ENCODE measurements at places on chromosomes 4 and X.
A peak's percentile ranks its signal among the peaks of the same experiment; 100 is the strongest.

DNA sequence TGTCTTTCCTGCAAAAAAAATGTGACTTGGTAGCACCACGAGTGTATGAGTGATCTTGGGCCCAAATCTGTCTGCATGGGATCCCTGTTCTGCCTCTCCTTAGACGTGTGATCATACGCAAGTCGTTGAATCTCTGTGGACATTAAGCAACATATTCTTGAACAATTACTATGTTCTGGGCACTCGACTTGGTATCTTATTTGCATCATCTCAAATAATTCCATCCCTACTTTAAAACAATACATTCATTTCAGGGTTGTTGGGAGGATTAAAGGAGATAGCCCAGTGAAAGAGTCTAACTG is 145.4 kb upstream of the CPEB2 start:
- no peak for DNase-seq

- peak; percentile 5 for DNase-seq
Measured at GRCh38 chrX:33434256-33435092, 223.1 kb upstream of the DMD start.

DNA sequence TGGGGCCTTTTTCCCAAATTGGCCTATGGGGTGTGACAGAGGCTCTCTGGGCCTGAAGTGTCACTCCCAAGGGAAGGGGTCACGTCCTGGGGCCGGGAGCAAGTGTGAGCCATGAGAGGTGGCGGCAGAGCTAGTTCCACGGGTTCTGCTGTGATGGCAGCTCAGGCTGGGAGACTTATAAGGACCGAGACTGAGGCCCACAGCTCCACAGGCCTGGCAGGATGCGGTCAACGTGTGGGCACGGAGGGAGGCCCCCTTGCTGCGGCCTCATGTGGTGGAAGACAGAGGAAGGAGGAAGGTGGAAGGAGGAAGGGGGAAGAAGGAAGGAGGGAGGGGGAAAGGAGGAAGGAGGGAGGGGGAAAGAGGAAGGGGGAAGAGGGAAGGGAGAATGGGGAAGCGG is 7.2 kb upstream of the CPLX1 start:
- peak; percentile 45 for DNase-seq

DNA sequence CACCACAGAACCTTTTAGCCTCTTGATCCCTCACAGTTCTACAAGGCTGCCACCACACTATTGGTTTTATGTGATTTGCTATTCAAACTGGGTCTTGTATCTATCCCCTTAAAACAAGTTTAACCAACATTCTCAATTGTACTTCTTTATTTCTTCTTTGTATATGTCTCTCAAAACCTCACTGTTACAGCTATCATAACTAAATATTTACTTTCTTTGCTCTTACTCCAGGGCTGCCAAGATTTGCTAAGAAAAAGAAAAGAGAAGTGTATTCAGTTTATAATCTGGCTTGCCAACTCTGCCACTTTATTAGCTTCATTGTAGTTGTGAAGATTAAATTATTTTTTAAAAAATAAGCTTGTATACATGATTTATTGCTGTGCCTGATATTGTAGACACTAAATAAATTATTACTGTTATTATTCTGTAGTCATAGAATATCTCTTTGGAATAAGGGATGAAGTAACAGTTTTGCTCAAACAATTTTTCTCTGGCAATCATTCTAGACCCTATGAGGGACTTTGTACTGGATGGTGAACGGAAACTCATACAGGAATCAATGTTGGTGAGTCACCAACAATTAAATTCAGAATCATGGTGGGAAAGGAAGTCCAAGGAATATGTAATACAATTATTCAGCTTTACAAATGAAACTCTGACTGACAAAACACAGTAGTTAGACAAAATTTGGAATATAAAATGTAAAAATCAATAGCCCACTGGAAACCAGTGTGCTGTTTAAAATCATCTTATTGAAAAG is 127.1 kb upstream of the DCAF8L1 start:
- no peak for DNase-seq

DNA sequence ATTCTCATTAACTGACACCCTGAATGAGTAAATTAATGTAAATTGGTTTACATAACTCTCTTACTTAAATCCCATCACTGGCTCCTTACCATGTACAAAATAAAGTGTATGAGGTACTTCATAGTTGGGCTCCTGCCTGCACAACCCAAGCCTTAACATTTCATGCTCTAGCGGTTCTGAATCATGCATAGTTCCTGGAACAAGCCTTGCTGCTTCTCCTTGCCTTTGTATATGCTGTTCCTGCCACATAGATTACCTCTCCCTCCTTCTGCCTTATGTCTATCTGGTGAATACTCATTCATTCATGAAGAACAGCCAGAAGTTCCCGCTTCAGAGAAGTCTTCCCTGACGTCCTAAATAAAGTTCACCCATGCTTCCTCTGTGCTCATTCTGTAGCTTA is 594.7 kb downstream of the SMARCA1 start:
- no peak for DNase-seq

DNA sequence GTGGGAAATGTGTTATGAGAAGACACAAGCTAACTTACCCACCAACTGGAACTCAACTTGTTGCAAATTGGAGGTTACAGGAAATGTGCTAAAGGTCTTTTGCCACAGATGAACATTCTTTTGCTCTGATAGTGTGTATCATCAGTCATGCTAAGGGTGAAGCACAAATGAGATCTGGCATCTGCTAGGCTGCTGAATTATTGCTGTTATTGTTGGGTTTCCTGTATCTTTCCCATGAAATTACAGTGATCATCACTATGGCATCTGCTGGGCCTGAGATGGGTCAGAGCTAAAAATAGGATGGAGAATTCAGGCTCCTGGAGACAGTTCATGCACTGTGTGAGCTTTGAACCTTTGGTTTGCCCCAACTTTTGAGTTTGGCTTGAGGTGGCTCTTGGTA is 124.5 kb downstream of the NPNT start:
- no peak for DNase-seq

- DNase-seq, result peak; percentile 49
Measured at GRCh38 chr4:145609481-145610427, 9.4 kb upstream of the MMAA start.
